IPS-NIHi11 (cell line): ENCODE measurements at places on chromosomes 12 and 14.

DNA sequence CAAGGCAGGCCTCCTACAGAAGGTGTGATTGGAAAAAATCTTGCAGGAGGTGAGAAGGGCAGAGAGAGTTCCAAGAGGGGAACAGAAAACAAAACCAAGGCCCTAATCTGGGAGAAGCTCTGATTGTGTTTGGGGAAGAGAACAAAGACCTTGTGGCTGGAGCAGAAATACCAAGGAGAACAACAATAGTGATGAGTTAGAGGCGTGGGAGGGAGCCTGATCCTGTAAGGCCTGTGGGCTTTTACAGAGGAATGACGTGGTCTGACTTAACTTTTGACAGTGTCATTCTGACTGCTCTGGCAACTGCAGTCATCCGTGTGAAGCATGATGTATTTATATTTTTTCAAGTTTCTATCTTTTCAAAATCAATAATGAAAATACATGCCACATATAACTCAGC, 200.6 kb downstream of the ANO4 start:
- peak; percentile 28 for DNase-seq

DNA sequence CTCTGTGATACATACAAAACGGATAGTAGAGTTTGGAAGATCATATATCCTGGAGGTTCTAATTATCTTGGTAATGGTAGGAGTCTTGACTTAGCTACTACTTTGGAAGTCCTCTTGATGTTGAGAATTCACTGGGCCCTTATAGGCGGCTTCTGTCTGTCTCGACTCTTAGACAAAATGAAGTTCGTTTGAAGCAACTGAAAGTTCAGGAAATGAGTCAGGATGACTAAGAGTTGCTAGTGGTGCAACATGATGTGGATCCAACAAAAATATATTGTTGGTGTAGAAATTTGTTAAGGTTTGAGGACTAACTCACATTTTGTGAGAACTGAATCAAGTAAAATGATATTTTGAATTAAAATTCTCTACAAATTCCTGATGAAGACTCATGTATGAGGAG, 272.7 kb downstream of the AEBP2 start:
- DNase-seq, result no peak

DNA sequence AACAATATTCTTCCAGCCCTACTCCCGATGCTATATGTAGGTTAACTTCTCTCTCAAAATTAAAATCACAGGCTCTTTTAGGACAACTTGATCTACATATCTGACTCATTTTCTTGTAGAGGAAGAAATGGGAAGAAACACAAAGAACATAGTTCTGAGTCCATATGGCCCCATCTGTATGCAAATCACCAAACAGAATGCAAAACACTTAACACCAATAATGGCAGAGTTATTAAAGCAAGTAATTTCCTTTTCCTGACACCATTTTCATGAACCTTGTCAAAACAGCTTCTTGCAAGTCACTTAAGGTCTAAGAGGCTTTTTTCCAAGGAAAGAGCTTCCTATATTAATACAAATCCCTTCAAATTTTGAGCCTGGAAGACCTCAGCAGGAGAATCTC, 300.4 kb upstream of the CLEC14A start:
- no peak for DNase-seq

GRCh38 chr12:119705182-119705581, 37.2 kb downstream of the PRKAB1 start:
- no peak for DNase-seq

DNA sequence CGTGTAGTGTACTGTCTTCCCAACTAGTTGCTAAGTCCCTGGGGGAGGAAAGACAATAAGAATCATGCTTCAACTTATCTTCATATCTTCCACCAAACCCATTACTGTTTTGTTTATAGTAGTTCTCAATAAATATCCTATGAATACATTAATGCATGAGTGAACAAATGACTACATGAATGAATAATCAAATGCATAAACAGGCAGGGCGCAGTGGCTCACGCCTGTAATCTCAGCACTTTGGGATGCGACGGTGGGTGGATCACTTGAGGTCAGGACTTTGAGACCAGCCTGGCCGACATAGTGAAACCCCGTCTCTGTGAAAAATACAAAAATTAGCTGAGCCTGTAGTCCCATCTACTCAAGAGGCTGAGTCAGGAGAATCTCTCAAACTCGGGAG, 32.1 kb upstream of the NR2C1 start:
- no peak for DNase-seq

GRCh38 chr14:89428546-89429198, 11.6 kb upstream of the FOXN3 start:
- no peak for DNase-seq

DNA sequence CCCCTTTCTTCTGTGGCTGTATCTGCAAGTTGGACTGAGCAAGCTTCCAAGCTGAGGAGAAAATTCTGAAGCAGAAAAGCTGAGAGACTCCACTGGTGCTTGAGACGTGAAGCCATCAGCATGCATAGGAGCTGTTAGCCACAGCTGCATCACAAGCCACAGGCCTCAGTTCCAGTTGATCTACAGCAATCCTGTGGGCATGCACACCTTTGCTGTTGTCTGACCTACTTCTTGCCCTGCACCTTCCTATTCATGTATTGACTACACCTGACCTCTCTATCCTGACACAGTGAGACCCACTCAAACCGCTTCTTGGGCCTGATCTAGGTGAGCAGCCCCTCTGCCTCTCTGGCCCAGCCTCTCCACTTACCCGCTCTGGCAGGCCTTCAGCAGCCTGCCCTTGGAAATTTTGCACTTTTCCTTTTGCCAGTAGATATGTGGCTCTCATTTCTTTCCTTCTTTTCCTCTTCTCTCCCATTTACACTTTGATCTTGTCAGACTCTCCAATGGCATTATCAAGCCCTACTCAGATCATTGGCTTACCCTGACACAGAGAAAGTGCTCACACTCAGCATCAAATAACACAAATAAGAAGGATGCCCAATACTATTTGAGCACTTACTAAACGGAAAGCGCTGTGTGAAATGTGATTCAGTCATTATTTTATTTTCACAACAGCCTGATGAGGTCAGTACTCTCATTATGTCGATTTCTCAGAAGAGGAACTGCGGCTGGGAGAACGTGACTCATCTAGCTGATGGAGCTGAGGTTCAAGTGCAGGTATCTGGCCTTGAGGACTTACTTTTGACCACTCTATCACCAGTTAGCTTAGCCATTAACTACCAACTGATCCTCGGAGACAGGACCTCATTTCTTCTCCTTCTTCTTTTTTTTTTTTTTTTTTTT, 21.9 kb upstream of the PTGR2 start:
- no peak for DNase-seq

- no peak for DNase-seq
Measured at GRCh38 chr14:49921401-49921800, 28.5 kb downstream of the ARF6 start.

DNA sequence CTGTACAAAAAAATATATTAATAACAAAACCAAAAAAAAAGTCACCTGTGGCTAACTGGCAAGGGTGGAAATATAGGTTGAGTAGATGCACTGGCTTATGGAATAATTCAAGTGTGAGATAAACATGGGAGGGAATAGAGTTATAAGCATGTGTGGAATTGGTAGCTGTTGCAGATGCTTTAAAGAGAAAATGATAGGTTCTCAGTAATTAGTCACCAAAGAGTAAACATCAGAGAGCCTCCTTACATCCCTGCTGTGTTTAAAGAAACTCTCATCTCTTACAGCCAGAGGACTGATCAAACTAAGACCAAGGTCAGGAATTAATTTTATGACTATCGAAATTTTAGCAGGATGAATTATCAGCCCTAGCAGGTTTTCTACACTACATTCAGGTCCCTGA, 70.5 kb downstream of the EGLN3 start:
- DNase-seq, result no peak

DNA sequence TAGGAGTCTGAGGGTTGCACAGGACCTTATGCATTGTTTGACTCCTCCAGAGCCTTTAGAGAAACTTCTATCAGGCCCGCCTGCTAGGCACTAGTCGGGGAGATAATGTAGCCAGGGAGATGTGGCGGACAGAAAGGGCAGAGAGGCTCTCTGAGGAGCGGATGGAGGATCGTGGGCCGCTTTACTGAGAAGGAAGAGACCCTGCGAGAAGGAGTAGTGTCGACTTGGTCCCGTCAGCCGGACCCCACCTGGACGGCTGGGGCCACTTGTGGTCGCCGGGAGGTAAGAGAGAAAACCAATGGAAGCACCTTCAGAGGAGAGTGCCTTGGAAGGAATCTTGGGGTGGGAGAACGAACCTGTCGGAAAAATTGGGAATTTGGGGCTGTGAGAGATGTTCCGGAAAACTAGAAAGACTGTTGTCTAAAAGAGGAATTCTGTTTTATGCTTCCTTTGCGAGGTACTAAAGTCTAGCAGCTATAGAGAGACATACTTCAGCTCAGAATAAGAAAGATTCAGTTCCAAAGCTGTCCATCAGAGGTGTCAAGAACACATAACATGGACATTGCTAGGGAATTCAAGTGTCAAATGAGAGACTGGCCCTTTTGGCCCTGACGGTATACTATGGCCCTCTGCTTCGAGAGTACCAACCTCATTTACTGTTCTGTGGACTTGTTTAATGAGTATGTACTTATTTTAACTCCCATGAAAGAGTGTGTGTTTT, 660 bp upstream of the MCRS1 start:
- no peak for DNase-seq

DNA sequence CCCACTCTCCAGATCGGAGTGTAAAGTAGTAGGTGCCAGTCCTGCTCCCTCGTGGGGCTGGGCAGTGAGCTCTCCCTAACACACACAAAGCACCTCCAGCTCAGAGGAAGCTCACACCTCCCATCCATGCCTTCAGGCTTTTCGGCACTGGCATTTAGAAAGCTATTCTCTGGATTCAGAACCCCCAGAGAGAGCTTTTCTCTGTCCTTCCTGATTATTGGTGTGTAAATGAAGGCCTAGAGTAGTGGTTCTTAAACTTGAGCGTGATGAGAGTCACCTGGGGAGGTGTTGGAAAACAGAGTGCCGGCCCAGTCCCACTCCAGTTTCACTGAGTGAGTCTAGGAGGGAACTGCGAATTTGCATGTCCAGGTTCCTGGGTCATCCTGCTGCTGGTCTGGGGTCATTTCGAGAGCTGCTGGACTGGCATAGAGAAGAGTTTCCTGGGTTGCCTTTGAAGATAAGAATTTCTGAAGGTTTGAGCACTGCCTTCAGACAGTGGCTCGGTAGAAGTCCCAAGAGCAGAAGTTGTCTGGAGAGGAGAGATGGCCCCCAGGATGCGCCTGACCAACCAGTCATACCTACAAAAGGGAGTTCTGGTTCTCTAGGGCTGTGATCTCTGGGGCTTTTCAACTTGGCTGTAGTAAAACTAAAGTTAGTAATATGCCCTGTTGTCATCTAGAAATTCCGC, 15.1 kb downstream of the CD9 start:
- DNase-seq, result peak; percentile 84

DNA sequence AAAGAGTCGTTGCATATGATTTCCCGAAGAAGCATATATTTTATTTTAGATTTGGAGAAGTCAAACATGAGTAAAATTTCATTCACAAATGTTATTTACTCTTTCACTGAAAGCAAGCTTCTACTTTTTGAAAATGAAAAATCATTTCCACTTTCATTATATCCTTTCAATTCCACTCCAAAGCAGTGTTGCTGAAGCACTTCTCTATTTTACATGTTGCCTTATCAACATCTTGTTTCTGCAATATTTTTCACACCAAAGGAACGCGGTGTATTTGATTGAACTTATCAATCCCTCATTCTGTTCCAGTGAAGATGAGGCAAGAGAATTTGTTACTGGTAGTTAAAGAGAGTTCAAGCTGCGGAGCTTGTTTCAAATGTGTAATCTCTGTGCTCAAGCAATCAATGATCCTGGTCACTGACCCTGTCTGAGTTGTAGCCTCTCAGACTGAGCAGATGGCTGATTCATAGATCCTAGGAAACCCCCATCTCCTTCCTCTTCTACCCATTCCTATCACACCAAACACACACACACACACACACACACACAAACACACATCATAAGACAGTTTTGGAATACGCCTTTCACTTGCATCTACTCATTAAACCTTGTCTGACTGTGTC, 236.2 kb upstream of the FLRT2 start:
- no peak for DNase-seq

DNA sequence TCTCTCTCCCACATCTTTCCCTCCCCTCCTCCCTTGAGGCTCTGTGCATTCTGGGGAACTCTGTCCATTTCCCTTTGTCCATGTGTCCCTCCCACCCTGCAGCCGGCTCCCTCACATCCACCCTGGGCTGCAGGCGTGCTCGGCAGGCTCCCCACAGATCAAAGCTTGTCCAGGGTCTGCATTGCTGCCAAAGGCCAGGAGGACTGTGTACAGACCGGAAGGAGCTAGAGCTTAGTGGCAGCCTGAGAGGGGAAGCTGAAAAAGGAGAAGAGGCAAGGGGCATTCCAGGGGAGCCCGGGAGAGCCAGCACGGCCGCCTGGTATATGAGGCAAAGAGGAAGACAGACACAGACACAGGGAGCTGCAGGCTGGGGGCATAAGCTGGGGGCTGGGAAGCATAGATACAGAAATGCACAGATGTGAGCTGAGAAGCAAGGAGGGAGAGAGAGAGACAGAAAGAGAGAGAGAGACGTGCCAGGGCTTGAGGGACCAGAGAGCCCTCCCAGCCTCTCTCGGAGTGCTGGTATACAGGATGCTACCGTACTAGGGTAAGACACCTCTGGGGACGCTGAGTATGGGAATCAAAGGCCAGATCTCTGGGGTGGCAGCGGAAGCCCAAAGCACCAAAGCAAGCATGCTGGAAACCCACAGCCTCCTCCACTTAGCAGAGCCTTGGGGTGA, 3.3 kb downstream of the CD4 start:
- peak; percentile 28 for DNase-seq

GRCh38 chr12:79988368-79988767, 53.5 kb upstream of the PPP1R12A start:
- DNase-seq, result no peak

DNA sequence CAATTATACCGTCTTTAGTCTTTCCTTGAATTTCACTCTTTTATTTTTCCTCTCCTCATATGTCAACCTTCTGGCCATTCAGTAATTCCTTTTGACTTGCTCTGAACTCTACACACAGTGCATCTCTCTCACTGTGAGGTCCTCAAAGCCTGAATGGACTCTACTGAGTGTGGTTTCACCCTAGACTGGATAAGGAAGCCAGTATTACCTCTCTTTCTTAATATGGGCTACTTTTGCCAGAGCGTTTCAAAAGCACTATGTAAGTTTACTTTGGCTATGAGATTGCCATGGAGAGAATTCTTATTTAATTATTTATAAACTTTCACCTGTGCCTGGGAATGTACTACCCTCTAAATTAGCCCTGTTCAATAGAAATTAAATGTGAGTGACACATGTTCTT, 343.5 kb upstream of the DDHD1 start:
- no peak for DNase-seq
